Activated CD4-positive, alpha-beta memory T cell treated with anti-CD3 and anti-CD28 coated beads, Interleukin-2, amount 10 ng/mL, durations not matched to agents 7 days and 5 days (primary cell): ENCODE measurements at places on chromosomes 6 and 20. TPM values are rescaled to one million over a fixed set of nuclear protein-coding genes. Genes with fewer than 3 reads are reported as not detected.

VNN1 gene
- total RNA-seq: not detected

MEP1A gene
- total RNA-seq: not detected

GRCh38 chr20:38260378-38261053 is at the start of gene KIAA1755:
KIAA1755 (minus strand) TSS chr20:38260735; CDS start chr20:38260500, 235 bp downstream.
- H3K27me3 ChIP-seq: peaks cover 56% of the 10 kb centered on the region
- H3K27ac ChIP-seq: no peak within 1 kb of the TSS
- DNase-seq: no peak

GRCh38 chr6:20708367-20709124 is 174.3 kb downstream of the CDKAL1 start:
- H3K4me1 ChIP-seq: peaks cover 34% of the 10 kb centered on the region
- H3K4me3 ChIP-seq: no peak overlapping the region
- peaks cover 3% of the 10 kb centered on the region for H3K36me3 ChIP-seq
- DNase-seq: no peak
- no peaks in the 10 kb centered on the region for H3K27me3 ChIP-seq

DNA sequence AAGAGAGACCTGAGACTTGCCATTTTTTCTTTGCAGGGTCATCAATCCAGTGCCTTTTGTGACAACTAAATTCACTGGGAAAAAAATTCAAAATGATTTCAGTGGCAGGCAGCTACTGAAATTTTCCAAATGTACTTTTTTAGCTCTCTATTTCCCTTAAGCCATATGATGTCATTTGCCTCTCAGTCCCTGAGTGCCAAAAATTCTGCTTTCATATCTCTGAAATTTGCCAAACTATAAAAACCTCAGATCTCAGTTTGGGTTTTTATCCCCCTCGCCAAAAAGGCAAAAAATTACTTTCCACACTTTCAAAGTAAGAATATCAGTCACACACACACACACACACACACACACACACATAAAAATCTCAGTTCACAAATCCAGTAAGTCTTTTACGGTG is 651.3 kb upstream of the ARID1B start:
- H3K27me3 ChIP-seq: no peaks in the 10 kb centered on the region
- H3K36me3 ChIP-seq: no peaks in the 10 kb centered on the region
- DNase-seq: no peak
- no peaks in the 10 kb centered on the region for H3K4me1 ChIP-seq
- H3K27ac ChIP-seq: no peak overlapping the region
- no peak overlapping the region for H3K4me3 ChIP-seq

LY6G6F gene
- total RNA-seq: not detected

TMEM14A gene
- 20.9 TPM for total RNA-seq

DNA sequence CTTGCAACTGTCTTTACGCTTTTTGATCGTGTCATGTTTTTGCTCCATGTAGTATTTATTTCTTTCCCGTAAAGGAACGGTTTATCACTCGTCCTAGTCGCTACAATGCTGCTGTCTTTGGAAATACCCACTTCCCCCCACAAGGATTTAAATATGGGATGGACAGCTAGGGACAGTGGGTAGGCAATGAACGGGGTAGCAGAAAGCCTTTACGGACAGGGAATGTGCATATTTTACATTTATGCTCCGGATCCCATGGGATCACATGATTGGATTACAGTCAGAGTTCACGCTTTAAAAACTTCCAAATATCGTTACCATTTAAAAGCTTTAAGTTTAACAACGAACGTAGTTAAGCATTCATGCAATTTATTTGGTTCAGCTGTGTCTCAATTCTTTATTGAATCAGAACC is 1.2 kb downstream of the HIVEP1 start:
- H3K4me1 ChIP-seq: peaks cover 36% of the 10 kb centered on the region
- no peaks in the 10 kb centered on the region for H3K27me3 ChIP-seq
- DNase-seq: no peak
- peak overlapping the region; percentile 98 for H3K4me3 ChIP-seq

C20orf202 gene
- not detected for total RNA-seq

NRSN1 gene
- not detected for total RNA-seq

TMEM170B gene
- total RNA-seq: 0.48 TPM

- peaks cover 92% of the 10 kb centered on the region for H3K4me1 ChIP-seq
- peaks cover 25% of the 10 kb centered on the region for H3K36me3 ChIP-seq
- H3K4me3 ChIP-seq: peak overlapping the region; percentile 8
- peak; percentile 85 for DNase-seq
Measured at GRCh38 chr6:90411292-90411781, 114.7 kb upstream of the BACH2 start.

GJA10 gene
- total RNA-seq: 3.5 TPM

- peaks cover 2% of the 10 kb centered on the region for H3K27me3 ChIP-seq
- no peak overlapping the region for H3K4me3 ChIP-seq
- no peaks in the 10 kb centered on the region for H3K4me1 ChIP-seq
- no peak for DNase-seq
- no peak overlapping the region for H3K27ac ChIP-seq
Measured at GRCh38 chr6:165723326-165723725, 60.3 kb upstream of the PDE10A start.

GSTA2 gene
- total RNA-seq: not detected

POFUT1 gene
- 23.2 TPM for total RNA-seq

MMP24 gene
- total RNA-seq: not detected

- H3K27ac ChIP-seq: no peak overlapping the region
- no peaks in the 10 kb centered on the region for H3K36me3 ChIP-seq
- no peak overlapping the region for H3K4me3 ChIP-seq
- H3K27me3 ChIP-seq: peaks cover 3% of the 10 kb centered on the region
- no peaks in the 10 kb centered on the region for H3K4me1 ChIP-seq
Measured at GRCh38 chr6:56361812-56362211, 114.4 kb upstream of the COL21A1 start.

DNA sequence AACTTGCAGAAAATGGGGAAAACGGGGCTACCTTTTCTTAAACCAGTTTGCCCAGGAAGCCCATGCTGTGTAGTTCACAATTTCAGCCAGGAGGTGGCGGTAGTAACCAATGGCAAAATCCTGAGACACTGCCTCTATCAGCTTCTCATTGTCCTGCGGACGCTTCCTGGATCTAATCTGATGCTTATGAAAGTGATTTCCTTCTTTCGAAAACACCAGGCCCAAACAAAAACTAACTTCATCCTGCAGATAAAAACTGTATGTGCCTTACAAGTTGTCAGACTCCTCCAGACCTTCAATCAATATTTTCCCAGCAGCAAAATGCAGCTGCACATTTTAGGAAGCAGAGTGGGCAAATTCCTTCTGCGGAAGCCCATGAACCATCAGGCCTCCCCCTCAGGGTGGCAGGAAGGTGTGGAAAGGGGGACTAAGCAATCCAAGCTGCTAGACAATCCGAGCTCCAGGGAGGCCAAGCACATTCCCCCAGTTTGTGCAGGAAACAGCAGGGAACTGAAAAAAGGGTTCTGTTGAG is 88.5 kb downstream of the LY86 start:
- H3K4me1 ChIP-seq: peaks cover 31% of the 10 kb centered on the region
- peaks cover 2% of the 10 kb centered on the region for H3K36me3 ChIP-seq
- peak; percentile 86 for DNase-seq
- H3K27me3 ChIP-seq: peaks cover 11% of the 10 kb centered on the region
- H3K27ac ChIP-seq: peak overlapping the region; percentile 23

JAG1 gene
- total RNA-seq: 0.30 TPM

UBD gene
- total RNA-seq: 0.38 TPM
